Stimulated activated naive CD4-positive, alpha-beta T cell (primary cell): ENCODE measurements at places on chromosomes 3 and 15.

- DNase-seq = no peak
Measured at GRCh38 chr3:73727117-73727821, 102.5 kb upstream of the PDZRN3 start.

- no peak for DNase-seq
Measured at GRCh38 chr15:59203008-59203407, 3.6 kb upstream of the LDHAL6B start.

- DNase-seq = no peak
Measured at GRCh38 chr3:197528190-197528589, 27.6 kb downstream of the BDH1 start.

- no peak for DNase-seq
Measured at GRCh38 chr3:172647823-172648222, 63.0 kb downstream of the NCEH1 start.

DNA sequence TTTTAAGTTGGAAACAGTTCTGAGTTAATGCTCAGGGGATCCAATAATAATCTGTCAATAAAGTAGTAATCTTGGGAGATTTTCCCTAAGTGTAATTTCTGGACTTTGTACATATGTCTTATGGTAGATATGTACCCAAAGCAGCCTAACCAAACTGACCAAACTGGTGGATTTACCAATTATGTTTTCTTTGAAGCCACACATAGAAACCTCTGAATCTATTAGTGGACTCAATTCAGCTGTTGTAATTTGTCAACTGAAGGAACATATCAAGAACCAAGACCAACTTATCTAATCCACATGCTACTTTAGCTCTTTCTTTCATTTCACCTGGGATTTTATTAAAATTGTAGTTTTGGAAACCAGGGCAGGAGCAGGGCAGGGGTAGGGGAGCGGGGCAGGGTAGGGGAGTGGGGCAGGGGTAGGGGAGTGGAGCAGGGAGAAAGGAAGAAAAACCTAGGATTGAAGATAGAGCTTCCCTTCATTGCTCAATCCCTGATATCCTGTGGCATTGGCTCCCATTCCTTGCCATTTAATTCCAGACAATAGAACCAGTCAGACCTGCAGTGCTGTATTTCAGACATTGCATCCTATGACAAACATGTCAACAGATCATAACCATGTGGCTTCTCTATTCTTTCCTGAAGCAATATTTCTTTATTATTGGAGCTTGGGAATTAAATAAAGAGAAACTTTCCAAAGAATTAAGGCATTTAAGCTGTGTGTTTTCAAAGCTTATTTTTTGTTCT lies 101.8 kb downstream of the NFKBIZ start:
- DNase-seq = no peak

GRCh38 chr15:42772144-42772543 lies 35.2 kb upstream of the CDAN1 start:
- DNase-seq = no peak

DNA sequence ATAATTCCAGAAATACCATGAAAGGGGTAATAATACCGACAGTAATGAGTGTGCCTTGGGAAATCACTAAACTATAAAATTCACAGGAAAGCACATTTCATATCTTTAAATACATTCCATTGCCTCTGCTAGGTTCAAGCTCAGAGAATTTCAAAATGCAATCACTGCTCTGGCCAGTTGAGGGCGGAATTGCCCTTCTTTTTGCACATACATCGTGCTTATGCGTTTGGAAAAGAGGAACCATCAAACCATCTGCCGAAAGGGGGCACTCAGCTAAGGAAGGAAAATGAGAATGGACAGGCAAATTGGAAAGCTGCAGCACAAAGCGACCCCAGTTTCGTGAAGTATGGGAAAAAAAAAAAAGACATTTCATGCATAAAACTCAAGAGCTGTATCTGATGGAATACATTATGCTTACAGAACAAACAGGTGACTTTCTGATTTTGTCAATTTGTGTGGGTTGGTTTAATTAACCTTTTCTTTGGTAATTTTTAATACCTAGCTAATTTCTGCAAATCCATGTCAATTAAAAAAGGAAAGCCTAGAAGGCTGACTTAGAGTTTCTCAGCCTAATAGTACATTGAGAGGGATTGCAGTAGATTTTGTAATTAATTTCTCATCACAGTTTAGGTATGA lies 61.4 kb downstream of the TUSC7 start:
- no peak for DNase-seq

DNA sequence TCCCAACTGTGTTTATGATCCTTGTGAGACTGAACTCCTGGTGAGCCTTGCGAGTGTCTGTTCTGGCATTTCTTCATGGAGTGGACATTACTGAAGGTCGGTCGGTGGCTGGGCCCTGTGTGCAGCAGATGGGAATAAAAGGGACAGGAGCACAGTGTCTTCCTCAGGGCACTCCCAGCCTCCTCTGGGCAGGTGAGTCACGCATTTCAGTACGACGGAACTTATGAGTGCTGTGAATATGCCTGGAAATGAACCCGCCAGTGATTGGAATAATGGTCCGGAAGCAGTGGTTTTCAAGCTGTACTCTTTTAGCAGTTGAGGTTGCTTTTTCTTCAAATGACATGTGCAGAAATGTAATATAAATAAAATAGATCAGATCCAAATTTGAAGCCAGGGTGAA lies 55.1 kb downstream of the LARS2 start:
- DNase-seq = no peak

GRCh38 chr3:117786349-117786748 lies 1076.8 kb downstream of the TUSC7 start:
- DNase-seq = no peak

- no peak for DNase-seq
Measured at GRCh38 chr3:157113832-157114505, 46.0 kb downstream of the CCNL1 start.

- DNase-seq = no peak
Measured at GRCh38 chr3:150737874-150738679, 24.9 kb downstream of the SIAH2 start.

DNA sequence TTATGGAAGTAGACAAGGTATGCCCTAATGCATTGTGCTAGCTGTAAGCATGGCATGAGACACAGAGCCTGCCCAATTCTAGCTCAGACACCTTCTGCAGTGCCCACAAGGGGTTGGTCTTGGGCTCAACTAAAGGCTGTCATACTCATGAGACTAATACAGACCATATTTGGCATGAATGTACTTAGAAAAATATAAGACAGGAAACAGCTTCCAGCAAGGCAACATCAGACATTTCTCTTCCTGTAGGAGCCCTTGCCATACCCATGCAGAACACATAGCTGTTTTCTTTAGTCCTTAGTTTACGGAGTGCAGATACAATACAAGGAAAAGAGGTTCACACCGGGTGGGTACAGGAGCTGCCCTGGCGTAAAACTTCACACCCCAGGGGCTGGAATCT lies 30.5 kb upstream of the NR1I2 start:
- DNase-seq = no peak

- no peak for DNase-seq
Measured at GRCh38 chr3:156952011-156952410, 125.9 kb downstream of the LEKR1 start.

- no peak for DNase-seq
Measured at GRCh38 chr15:69583626-69584025, 131.0 kb downstream of the RPLP1 start.

GRCh38 chr3:96700322-96701315 lies 113.8 kb upstream of the EPHA6 start:
- DNase-seq = no peak

- no peak for DNase-seq
Measured at GRCh38 chr3:138935863-138936740, 10.8 kb downstream of the FOXL2 start.

DNA sequence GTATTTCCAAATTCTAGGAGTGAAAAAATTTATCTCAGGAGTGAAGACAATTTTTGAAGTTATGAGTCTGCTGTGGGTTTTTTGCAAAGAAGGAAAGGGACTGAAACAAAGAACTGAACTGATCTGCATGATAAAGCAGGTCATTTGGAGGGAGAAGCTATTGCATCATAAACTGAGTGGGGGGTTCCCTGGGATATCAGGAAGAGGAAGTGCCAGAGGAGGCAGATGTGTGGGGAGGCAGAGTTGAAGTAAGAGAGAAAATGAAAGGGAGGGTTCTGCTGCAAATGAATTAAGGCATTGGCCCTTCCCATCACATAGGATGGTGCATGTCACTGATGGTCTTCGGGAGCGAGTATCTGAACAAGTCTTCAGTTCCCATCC lies 379.2 kb downstream of the VPS13C start:
- no peak for DNase-seq

GRCh38 chr15:67768313-67768977 lies 56.9 kb upstream of the SKOR1 start:
- DNase-seq = no peak

GRCh38 chr3:142999881-143000280 lies 1.5 kb upstream of the U2SURP start:
- no peak for DNase-seq

DNA sequence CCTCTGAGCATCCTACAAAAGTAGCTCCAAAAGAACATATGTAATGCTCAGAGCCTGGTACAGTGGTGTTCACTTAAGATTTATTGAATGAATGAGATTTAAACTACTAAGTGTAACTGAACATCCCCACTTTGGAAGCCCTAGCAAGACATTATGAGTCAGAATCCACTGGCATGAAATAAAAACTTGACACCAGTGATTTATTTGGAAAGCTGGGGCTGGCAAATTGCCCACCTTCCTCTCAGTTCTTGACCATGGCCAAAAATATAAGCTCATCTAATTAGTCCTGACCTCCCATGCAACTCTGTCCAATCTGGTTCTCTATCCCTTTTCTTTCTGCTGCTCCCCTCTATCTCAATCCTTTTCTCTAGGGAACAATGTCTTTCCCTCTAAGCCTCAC lies 418.0 kb downstream of the PLCL2 start:
- no peak for DNase-seq

- no peak for DNase-seq
Measured at GRCh38 chr3:142888481-142889211, at the start of gene PCOLCE2. Gene PCOLCE2 (minus strand): TSS chr3:142889083. CDS start chr3:142888896, 187 bp downstream.

GRCh38 chr3:150248116-150248887 lies 159.8 kb upstream of the TSC22D2 start:
- no peak for DNase-seq

DNA sequence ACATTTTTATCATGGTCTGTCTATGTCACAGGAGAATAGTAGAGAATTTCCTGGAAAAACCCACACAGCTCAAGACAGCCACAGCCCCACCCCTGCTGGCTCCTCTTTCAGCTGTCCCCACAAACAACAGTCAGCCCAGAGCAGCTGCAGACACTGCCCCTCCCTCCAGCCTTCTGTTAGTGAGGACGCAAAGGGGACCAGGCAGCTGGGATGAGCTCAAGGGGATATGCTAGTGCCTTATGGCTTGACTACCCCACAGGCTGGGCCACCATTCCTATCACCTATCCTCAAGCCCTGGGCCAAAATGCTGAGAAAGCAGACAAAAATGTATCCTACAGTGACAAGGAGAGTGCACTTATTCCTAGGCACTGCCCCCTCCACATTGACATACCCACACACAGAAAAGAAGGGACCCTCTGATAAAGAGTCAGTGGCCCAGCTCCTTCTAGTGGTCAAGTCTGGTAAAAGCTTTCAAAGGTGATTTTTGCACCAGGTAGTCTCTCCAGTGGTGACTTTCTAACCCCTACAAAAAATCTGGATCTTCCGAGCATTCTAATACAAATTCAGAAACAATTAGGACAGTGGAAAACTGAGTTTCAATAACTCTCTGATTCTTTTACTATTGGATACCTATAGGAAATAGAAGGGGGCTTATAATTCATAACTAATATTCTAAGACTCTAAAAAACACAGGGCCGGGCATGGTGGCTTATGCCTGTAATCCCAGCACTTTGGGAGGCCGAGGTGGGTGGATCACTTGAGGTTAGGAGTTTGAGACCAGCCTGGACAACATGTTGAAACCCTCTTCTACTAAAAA lies 3.0 kb upstream of the MAP1A start:
- DNase-seq = peak; percentile 16

DNA sequence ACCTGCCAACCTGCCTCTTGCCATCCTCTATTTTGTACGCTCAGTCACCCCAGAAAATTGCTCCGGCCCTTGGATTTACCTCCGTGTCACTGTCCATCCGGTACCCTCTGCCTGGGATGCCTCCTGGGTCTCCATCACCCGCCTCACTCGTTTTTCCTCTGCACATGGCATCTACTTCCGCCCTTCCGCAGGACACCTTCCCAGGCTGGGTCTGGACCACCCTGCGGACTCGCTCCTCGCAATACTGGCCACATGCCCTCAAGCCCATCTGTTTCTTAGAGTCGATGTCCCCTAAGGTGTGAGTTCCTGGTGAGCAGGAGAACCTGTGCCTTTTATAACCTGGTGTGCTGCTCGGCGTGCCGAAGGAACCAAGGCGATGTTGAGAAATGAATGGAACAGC lies 58.5 kb downstream of the APBA2 start:
- DNase-seq = no peak

GRCh38 chr3:157384031-157384430 lies 52.6 kb upstream of the PTX3 start:
- no peak for DNase-seq

- no peak for DNase-seq
Measured at GRCh38 chr15:41918506-41919126, 24.8 kb upstream of the SPTBN5 start.

DNA sequence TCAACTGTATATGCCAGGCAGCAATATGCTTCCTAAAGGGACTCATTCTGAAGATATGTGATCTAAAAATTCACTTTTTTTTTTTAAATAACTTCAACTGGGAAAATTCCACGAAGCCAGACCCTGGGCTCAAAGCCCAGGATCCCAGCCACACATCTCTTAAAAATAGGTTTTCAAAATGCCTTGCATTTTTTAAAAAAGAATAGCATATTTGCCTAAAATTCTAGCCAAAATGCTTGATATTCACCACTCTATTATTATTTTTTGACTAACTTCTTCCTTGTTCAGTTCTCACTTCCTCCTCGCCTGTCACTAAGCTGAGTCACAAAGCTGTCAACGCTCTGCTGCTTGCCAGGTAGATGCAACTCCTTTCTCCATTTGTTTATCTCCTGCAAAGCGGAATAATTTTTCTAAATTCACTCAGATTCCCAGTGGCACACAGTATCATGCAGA lies 28.0 kb upstream of the VGLL4 start:
- no peak for DNase-seq

DNA sequence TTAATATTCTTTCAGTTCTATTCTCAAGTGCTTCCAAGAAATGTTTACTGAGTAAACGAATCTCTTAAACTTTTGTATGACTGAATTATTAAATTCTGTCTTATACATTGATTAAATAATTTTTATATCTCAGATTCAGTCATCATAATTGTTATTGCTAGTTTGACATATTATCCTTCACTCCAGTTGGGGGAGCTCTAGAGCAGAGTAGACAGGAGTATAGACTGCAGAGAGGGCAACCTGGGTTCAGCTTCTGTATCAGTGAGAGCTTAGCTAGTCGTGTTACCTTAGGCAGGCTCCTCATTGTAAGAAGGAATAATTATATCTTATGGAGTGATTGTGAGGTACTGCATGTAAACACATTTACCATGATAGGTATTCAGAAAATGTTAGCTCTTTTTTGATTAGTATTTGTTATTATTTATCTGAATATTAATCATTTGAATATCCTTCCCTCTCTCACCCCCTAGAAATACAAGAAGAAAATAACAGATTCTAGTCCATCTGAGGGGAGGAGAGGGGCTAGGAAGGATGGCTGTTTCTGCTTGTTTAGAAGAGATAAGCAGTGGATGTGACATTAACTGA lies 31.0 kb upstream of the ZCWPW2 start:
- peak; percentile 2 for DNase-seq
